Pons (tissue), 1 donor: ENCODE measurements at places on chromosomes 11 and 22.

- DNase-seq, result no peak
Observed at GRCh38 chr11:80163441-80163840, 722.6 kb upstream of the TENM4 start.

GRCh38 chr11:43150697-43151096, 161.1 kb upstream of the API5 start:
- no peak for DNase-seq

DNA sequence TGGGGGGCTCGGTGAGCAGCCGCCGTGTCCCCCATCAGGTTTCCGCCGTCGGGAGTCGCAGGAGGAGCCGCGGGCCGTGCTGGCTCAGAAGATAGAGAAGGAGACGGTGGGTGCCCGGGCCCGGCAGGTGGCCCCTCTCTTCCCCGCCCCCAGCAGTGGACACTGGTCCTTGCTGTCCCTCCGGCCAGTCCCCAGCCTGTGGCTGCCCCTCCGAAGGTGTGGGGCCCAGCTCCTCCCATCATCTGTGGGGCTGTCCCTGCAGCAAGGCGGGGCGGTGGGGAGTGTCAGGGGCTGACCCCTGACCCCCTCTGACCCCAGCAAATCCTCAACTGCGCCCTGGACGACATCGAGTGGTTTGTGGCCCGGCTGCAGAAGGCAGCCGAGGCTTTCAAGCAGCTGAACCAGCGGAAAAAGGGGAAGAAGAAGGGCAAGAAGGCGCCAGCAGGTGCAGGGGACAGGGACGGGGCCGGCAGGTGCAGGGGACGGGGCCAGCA, 15.3 kb downstream of the EPS8L2 start:
- no peak for DNase-seq

DNA sequence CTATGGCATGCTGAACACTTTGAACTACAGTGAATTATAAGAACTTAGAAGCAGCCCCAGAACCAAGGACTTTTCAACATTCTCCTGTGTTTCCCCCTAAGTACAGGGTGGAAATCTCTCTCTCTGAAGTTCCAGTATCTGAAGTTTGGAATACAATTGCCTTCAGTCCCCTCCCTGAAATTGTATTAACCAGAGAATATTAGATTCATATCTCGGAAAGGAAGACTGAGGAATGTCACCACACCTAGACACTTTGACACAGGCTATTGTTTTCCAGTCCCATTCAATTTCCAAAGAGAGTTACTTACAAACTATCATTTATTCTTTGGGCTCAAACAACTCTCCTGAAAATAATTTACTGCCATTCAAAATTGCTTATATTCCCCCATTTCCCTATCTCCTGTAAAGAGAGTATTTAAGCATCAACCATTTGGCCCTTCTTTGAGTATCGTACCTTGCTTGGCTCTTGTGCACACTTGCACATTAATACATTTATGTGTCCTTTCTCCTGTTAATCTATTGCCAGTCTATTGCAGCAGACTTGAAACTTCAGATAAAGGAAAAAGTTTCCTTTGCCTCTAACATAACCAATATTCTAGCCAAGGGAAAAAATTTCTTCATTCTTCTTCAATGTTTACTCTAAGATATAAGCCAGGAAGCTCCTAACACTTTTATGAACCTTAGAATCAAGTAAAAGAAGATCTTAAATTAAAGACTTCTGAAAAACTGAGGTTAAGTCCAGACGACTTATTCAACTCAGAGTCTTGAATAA, 402.4 kb upstream of the DDI1 start:
- no peak for DNase-seq

GRCh38 chr11:69292221-69292648, 1.7 kb upstream of the MYEOV start:
- no peak for DNase-seq

- peak; percentile 43 for DNase-seq
Observed at GRCh38 chr11:3165152-3165705, at the start of gene OSBPL5. Gene OSBPL5, minus strand, starts transcription at chr11:3165310. Its CDS starts 36,162 bp downstream, at chr11:3129148.

GRCh38 chr11:71255323-71255722, 2.9 kb upstream of the SHANK2 start:
- DNase-seq, result no peak

GRCh38 chr22:42591987-42592386, 22.7 kb downstream of the POLDIP3 start:
- DNase-seq, result no peak

DNA sequence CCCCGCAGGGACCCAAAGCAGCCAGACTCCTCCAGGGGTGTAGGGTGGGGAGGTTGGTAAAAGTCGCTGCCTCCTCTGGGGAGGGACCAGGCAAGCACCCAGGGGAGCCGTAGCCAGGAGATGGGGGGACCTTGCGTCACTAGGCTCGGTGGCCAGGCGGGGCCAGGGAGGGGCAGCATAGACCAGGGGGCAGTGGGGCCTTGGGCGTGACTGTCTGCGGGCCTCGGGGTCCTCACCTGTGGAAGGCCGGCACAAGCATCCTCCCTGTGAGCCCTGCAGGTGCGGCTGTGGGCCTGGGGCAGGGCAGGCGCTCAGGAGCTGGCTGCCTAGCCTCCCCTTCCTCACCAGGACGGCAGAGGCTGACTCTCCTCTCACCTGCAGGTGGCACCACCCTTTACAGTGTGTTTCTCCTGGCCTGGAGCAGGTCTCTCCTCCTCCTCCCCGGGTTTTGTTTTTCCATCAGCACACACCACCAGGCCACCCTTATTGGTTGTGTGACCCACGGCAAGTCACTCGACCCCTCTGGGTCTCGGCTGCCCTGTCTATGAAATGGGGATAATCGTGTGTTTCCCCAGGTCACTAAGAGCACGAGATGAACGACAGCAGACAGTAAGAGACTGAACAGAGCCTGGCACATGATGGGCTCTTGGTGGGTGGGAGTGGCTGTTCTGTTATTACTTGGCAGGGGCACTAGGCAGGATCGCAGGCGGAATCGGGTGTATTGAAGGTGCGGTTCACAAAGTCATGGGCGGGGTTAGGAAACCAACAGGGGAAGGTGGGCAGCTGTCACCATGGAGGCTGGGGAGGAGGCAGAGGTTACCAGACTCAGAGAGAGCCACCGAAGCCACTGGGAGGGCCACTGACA, 52.7 kb downstream of the FLRT1 start:
- no peak for DNase-seq

DNA sequence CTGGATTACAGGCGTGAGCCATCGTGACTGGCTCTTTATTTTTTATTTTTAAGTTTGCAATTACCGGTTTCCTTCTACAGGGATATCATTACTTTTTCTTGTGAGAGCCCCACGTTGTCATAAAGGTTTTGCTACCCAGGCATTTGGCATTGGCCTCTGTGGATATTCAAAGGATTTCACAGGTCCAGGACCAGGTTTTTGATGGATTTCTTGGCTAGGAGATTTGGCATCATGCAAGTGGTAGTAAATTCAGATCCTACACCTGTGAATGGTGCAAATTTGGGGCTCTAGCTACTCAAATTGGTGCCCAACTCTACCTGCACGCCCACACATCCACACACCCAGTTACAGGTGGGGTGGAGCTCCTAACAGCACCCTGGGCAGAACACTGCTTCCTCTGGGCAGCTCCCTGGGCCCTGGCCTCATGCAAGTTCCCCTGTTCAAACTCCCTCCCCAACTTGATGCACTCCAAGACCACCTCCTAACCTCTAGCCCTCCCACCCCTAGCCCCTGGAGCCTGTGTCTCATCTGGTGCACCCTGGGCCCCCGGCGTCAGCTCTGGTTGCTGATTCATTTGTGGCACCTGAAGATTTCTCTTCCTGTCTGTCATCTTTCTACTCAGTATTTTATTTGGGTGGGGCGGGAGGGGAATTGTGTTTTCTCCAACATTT, 9.3 kb upstream of the MRGPRD start:
- DNase-seq, result no peak

DNA sequence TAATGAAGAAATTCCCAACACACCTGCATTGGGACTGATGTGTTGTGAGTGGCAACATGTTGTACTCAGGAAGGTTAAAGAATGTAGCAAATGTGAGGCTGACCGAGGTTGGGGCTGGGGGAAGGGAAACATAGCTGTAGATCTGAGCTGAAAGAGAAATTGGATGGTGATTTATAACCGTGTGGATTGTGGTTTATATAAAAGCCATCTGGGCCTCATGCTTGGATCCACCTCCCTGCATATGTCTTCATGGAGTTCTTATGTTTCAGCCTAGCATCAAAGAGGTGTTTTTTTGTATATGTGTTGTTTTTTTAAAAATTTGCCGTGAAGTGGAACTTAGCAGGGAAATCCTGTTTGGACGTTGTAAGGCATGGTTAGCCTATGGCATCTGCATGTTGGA, 141.3 kb downstream of the NAV2 start:
- no peak for DNase-seq

DNA sequence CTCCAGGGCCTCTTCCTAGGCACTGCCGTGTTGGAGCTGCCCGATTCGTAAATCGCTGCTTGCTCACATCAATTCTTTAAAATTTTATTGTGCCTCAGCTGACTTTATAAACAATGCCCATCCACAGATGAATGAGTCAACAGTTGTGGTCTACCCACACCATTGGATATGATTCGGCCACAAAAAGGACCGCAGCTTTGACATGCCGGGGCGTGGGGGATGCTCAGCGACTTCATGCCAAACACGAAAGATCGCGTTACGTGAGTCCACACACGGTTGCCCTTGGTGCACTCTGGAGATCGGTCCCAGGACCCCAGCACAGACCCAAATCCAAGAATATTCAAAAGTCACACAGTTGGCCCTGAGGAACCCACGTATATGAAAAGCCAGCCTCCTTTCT, 195.7 kb downstream of the CTTN start:
- DNase-seq, result no peak

- no peak for DNase-seq
Observed at GRCh38 chr11:117468888-117469287, 141.2 kb downstream of the CEP164 start.

DNA sequence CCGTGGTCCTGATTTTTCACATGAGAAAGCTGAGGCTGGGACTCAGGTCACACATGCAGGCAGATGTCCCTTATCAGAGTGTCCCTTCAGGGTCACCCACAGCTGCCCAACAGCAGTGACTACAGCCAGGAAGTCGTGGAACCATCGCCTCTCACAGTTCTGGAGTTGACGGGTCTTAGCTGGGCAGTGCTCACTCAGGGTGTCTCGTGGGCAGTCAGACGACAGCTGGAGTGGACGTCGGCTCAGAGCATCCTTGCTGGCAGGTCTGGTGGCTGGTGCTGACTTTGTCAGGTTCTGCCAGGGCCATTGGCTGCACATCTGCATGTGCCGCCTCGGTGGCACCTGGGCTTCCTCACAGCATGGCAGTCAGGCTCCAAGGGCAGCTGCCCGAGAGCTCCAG, 35.6 kb upstream of the TH start:
- no peak for DNase-seq

GRCh38 chr11:57618438-57618837, 21.0 kb downstream of the SERPING1 start:
- DNase-seq, result no peak

DNA sequence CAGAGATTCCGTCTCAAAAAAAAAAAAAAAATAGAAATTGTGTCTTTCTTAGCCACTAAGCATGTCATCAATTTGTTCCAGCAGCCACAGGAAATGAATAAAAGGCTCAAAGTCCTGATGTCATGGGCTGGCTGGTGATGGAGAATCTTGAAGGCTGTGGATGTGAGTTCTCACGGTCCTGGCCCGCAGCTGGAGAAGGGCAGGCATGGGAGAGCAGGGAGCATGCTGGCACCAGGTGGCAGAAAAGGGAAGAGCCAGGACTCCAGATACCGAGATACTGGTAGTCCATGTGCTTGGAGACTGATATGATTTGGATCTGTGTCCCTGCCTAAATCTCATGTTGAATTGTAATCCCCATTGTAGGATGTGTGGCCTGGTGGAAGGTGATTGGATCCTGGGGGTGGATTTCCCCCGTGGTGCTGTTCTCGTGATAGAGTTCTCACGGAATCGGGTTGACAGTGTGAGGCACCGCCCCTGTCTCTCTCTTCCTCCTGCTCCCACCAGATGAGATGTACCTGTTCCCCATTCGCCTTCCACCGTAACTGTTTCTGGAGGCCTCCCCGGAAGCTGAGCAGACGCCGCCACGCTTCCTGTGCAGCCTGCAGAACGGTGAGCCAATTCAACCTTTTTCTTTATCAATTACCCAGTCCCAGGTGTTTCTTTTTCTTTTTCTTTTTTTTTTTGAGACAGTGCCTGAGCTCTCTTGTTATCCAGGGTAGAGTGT, 18.1 kb downstream of the MRGPRD start:
- DNase-seq, result no peak

- DNase-seq, result no peak
Observed at GRCh38 chr22:46974077-46974476, 211.6 kb downstream of the TBC1D22A start.

DNA sequence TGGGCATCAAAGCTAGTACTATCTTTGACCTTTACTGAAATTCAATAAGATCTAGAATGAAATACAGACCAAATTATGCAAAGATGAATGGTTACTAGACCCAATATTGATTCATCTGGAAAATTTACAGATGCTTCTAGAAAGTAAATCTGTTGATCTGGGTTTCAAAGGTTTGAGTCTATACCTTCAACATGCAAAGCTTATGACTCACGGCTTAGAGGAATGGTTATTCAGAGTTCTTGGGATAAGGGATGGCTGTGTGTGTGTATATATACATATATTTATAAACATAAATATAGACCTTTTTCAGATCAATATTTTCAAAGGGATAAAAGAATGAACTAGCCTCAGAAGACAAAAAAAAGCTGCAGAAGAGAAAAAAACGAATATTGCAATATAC, 1.3 kb downstream of the SPTY2D1 start:
- no peak for DNase-seq
